ENCODE measurements at places on chromosomes 2 and 18. TPM values are rescaled to one million over a fixed set of nuclear protein-coding genes. Genes with fewer than 3 reads are reported as not detected.

DNA sequence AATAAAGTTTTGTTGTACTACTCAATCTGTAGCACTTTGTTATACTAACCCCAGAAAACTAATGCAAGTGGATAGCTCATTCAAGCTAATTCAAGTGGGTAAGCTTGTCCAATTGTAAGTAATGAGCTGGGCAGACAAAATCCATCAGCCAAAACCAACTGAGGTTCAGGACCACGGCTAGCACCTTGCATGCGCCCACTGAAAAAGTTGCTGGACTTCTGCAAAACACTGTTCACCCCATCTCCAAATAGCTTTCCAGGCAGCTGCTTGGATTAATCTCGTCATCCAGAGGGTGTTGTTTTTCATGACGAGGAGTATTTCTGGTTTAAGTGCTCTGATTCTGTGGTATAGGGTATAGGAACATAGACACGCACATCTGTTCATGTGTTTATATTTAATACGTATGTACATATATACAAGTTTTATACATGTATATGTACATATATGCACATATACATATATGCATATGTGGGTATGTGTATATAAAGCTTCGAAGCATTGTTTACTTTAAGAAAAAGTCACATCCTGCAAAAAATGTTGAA lies 307.5 kb downstream of the GALR1 start:
- no peaks in the 10 kb centered on the region for H3K36me3 ChIP-seq
- DNase-seq = no peak
- no peaks in the 10 kb centered on the region for H3K4me1 ChIP-seq

DNA sequence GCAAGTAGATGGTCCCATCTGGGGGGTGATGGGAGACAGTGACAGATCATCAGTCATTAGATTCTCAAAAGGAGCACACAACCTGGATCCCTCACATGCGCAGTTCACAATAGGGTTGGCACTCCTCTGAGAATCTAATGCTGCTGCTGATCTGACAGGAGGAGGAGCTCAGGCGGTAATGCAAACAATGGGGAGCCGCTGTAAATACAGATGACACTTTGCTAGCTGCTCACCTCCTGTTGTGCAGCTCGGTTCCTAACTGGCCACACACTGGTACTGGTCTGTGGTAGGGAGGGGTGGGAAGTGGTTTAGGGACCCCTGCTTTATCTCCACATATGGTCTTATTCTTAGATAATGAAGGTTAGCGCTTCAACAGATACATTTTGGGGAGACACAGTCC lies 506.6 kb downstream of the PLCL1 start:
- no peaks in the 10 kb centered on the region for H3K27me3 ChIP-seq
- no peak overlapping the region for H3K27ac ChIP-seq
- DNase-seq = no peak
- no peaks in the 10 kb centered on the region for H3K4me1 ChIP-seq
- no peak overlapping the region for H3K4me3 ChIP-seq

GRCh38 chr2:231369580-231370428 lies 25.7 kb upstream of the B3GNT7 start:
- no peak overlapping the region for H3K4me3 ChIP-seq
- H3K4me1 ChIP-seq = no peaks in the 10 kb centered on the region
- no peaks in the 10 kb centered on the region for H3K27me3 ChIP-seq
- no peak for DNase-seq
- H3K36me3 ChIP-seq = no peaks in the 10 kb centered on the region
- H3K27ac ChIP-seq = no peak overlapping the region

- no peak for DNase-seq
- H3K27me3 ChIP-seq = peaks cover 9% of the 10 kb centered on the region
- H3K4me3 ChIP-seq = no peak overlapping the region
- H3K36me3 ChIP-seq = no peaks in the 10 kb centered on the region
- H3K27ac ChIP-seq = no peak overlapping the region
Observed at GRCh38 chr2:231034291-231034882, 2.9 kb upstream of the C2orf72 start.

Gene GALNT5
- polyA plus RNA-seq = not detected

Gene GAREM2
- polyA plus RNA-seq = 2.6 TPM

GRCh38 chr2:112622528-112622849 lies 23.2 kb upstream of the SLC20A1 start:
- no peak for DNase-seq
- H3K27me3 ChIP-seq = no peaks in the 10 kb centered on the region
- no peak overlapping the region for H3K27ac ChIP-seq

Gene REG1B
- polyA plus RNA-seq = not detected

Gene TUBA3E
- not detected for polyA plus RNA-seq

DNA sequence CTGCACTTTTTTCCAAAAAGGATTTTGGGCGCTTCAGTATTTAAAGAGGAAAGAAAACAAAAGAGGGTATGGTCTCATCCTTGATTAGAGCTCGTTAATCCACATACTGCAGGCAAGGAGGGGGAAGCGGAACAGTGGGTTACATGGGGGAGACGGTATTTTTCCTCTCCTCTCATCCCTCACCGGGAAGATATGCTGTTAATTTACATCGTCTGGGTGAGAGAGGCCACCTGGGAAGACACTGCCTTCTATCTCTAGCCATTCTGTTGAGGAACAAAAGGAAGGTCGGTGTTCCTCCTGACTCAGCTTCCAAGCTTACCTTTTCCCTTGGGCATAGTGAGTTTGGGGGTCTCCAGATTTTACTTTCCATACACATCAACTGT lies 52.3 kb downstream of the IMPA2 start:
- H3K36me3 ChIP-seq = no peaks in the 10 kb centered on the region
- H3K27ac ChIP-seq = no peak overlapping the region
- no peaks in the 10 kb centered on the region for H3K4me1 ChIP-seq
- no peak for DNase-seq

DNA sequence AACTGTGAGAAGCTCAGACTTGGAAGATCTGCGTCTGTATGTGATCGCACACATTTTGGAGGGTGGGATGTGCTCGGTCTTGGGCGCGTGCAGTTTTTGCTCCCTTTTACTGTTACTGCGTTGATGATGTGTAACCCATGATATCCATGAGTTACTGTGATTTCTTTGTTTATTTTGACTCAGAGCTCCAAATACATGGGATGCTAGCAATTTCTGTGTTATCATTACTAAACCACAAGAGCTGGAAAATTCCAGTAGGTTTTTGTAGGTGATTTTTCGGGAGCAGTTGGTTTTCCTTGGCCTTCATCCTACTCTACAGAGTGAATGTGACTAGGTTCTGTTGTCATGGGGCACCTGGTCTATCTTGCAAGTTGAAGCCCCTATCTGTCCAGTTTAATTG lies 124.2 kb downstream of the AGAP1 start:
- H3K4me3 ChIP-seq = no peak overlapping the region
- DNase-seq = no peak
- H3K4me1 ChIP-seq = no peaks in the 10 kb centered on the region
- H3K27ac ChIP-seq = no peak overlapping the region
- H3K27me3 ChIP-seq = no peaks in the 10 kb centered on the region

Gene CKAP2L
- polyA plus RNA-seq = not detected

Gene EPAS1
- not detected for polyA plus RNA-seq

GRCh38 chr2:15408759-15409158 lies 152.4 kb downstream of the NBAS start:
- DNase-seq = no peak
- no peaks in the 10 kb centered on the region for H3K36me3 ChIP-seq
- no peaks in the 10 kb centered on the region for H3K4me1 ChIP-seq

Gene LYPD1
- not detected for polyA plus RNA-seq

DNA sequence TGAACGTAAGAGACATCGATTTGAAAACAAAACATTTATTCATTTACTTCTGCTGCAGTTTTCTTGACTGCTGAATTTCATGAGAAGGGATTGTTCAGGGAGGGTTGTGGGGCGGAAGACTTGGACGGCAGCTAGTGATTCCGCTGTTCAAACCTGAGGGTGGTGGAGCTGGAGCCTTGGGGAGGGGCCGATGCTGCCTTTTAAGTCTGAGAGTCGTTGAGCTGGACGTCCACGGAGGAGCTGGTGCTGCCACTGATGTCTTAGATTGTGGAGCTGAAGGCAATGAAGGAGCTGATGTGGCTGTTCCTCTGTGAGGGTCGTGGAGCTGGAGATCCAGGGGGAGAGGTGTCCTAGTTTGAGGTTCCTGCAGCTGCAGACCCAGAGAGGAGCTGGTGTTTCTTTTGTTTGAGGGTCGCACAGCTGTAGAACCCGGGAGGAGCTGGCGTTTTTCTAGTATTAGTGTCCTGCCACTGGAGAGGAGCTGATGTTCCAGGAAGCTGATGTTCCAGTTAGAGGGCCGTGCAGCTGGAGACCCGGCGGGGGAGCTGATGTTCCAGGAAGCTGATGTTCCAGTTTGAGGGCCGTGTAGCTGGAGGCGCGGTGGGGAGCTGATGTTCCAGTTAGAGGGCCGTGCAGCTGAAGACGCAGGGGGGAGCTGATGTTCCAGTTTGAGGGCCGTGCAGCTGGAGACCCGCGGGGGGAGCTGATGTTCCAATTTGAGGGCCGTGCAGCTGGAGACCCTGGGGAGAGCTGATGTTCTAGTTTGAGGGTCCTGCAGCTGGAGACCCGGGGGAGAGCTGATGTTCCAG lies 150.9 kb downstream of the RTP5 start:
- H3K27ac ChIP-seq = no peak overlapping the region
- no peaks in the 10 kb centered on the region for H3K36me3 ChIP-seq
- H3K27me3 ChIP-seq = no peaks in the 10 kb centered on the region
- no peak for DNase-seq
- no peak overlapping the region for H3K4me3 ChIP-seq

GRCh38 chr2:197777823-197778407 lies 7.2 kb downstream of the BOLL start:
- no peaks in the 10 kb centered on the region for H3K27me3 ChIP-seq
- H3K4me3 ChIP-seq = no peak overlapping the region
- no peaks in the 10 kb centered on the region for H3K36me3 ChIP-seq
- H3K27ac ChIP-seq = no peak overlapping the region
- no peaks in the 10 kb centered on the region for H3K4me1 ChIP-seq

DNA sequence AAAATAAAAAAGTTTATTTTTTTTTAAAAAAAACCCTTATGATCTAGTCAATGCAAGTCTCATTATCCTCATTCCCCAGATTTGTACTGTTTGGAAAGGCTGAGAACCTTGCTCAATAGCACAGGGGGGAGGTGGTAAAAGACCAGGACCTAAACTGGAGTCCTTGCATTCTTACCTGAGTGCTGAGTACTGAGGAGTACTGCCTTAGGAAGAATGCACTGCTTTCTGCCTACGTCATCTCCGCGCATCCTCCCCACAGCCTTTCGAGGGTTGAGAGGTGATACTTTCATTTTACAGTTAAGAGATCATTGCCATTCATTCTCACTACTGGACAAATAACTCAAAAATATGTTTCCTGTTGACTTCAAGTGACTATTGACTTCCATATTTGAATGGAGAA lies 73.8 kb downstream of the MAP3K20 start:
- no peaks in the 10 kb centered on the region for H3K36me3 ChIP-seq
- no peak overlapping the region for H3K4me3 ChIP-seq
- H3K4me1 ChIP-seq = peaks cover 12% of the 10 kb centered on the region
- no peak overlapping the region for H3K27ac ChIP-seq
- no peaks in the 10 kb centered on the region for H3K27me3 ChIP-seq

DNA sequence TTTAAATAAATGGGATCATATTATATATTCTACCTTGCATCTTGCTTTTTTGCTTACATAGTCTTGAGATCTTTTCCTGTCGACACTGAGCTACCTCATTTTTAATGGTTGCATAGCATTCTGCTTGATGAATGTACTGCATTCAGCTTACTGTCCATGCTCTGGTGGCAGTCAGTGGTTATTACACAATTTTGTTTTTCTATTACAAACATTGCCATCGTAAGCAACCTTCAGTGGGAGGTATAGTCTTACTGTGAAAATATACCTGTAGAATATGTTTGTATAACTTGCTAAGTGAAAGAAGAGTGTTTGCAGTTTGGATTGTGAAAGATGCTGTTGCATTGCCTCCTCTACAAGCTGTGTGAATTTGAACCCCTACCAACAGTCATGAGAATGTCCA lies 43.4 kb downstream of the UBXN4 start:
- H3K27ac ChIP-seq = no peak overlapping the region
- H3K27me3 ChIP-seq = no peaks in the 10 kb centered on the region
- H3K4me3 ChIP-seq = no peak overlapping the region
- no peak for DNase-seq
- H3K4me1 ChIP-seq = no peaks in the 10 kb centered on the region

DNA sequence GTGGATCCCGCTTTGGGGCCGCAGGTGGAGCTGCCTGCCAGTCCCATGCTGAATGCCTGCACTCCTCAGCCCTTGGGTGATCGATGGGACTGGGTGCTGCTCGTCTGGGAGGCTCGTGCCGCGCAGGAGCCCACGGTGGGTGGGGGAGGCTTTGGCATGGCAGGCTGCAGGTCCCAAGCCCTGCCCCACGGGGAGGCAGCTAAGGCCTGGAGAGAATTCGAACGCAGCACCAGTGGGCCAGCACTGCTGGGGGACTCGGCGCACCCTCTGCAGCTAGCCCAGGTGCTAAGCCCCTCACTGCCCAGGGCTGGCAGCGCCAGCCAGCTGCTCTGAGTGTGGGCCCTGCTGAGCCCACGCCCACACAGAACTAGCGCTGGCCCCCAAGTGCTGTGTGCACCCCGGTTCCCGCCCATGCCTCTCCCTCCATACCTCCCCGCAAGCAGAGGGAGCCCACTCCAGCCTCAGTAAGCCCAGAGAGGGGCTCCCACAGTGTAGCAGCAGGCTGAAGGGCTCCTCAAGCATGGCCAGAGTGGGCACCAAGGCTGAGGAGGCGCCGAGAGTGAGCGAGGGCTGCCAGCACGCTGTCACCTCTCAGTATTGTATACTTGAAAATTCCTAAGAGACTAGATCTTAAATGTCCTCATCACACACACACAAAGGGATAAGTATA lies 1654.2 kb upstream of the SLC39A10 start:
- no peak for DNase-seq
- no peaks in the 10 kb centered on the region for H3K36me3 ChIP-seq
- no peaks in the 10 kb centered on the region for H3K27me3 ChIP-seq
- H3K27ac ChIP-seq = no peak overlapping the region
- H3K4me3 ChIP-seq = no peak overlapping the region

Gene RAPGEF4
- not detected for polyA plus RNA-seq

DNA sequence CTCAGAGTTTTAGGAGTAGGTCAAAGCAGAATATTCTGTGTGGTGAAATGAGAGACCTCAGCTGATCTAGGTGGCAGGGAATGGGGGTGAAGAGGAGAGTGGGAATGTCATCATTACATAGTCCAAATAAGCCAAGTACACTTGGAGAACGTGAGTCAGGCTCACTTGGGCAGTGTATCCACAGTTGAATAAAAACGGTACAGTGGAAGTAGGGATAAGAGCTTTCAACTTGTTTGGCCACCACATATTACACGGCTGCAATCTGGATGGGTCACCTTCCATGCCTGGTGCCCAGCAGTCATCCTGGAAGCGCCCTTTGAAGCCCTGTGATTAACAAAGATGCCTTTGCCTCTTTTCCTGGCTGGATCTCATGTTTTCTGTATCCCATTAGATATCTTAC lies 28.6 kb downstream of the MIB1 start:
- H3K36me3 ChIP-seq = peaks cover 23% of the 10 kb centered on the region
- no peak overlapping the region for H3K27ac ChIP-seq
- DNase-seq = no peak

Gene EPHA4
- 16.1 TPM for polyA plus RNA-seq

Gene ASB1
- polyA plus RNA-seq = 29.3 TPM

Gene MROH2A
- polyA plus RNA-seq = not detected

GRCh38 chr2:113011108-113011507 lies 5.8 kb downstream of the IL36A start:
- H3K4me1 ChIP-seq = peaks cover 13% of the 10 kb centered on the region
- DNase-seq = no peak
- no peaks in the 10 kb centered on the region for H3K27me3 ChIP-seq
- no peak overlapping the region for H3K4me3 ChIP-seq

Gene SLC20A1
- 39.3 TPM for polyA plus RNA-seq

Gene CFAP53
- 0.09 TPM for polyA plus RNA-seq
